ENCODE measurements at places on chromosomes 16 and 17. TPM values are rescaled to one million over a fixed set of nuclear protein-coding genes. Genes with fewer than 3 reads are reported as not detected.

DNA sequence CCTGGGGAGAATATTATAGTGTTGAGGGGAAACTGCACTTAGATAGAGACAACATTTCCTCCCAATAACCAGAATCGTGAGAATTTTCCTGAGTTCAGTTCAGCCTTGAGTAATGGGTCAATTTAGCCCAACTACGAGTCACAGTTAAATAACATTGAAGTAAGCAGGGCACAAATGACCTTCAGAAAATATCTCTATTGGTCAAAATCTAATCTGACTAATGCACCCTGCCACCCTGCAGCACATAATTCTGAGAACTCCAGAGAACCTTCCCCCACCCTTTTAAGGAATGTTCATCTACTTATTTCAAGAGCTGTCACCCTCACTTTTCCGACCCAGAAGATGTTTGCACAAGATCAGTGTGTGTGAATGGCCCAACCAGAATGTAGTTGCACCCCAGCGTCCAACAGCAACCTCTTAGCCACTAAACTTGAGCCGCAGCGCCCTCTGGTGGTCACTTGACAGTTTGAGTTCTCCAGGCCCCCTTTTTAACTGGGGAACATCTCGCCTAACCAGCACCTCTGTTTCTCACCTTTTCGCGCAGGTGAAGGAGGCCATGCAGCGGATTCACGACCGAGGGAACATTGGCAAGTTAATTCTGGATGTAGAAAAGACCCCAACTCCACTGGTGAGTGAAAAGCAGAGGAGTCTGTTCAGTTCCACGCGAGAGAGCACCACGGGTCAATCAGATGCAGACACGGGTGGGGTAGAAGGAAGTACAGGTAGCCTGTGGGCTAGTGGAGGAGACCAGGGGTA, 50.9 kb upstream of the CLEC3A start:
- H3K36me3 ChIP-seq = no peaks in the 10 kb centered on the region
- H3K4me1 ChIP-seq = no peaks in the 10 kb centered on the region
- no peak overlapping the region for H3K27ac ChIP-seq
- no peak overlapping the region for H3K4me3 ChIP-seq
- H3K27me3 ChIP-seq = no peaks in the 10 kb centered on the region
- peak; percentile 26 for DNase-seq

DNA sequence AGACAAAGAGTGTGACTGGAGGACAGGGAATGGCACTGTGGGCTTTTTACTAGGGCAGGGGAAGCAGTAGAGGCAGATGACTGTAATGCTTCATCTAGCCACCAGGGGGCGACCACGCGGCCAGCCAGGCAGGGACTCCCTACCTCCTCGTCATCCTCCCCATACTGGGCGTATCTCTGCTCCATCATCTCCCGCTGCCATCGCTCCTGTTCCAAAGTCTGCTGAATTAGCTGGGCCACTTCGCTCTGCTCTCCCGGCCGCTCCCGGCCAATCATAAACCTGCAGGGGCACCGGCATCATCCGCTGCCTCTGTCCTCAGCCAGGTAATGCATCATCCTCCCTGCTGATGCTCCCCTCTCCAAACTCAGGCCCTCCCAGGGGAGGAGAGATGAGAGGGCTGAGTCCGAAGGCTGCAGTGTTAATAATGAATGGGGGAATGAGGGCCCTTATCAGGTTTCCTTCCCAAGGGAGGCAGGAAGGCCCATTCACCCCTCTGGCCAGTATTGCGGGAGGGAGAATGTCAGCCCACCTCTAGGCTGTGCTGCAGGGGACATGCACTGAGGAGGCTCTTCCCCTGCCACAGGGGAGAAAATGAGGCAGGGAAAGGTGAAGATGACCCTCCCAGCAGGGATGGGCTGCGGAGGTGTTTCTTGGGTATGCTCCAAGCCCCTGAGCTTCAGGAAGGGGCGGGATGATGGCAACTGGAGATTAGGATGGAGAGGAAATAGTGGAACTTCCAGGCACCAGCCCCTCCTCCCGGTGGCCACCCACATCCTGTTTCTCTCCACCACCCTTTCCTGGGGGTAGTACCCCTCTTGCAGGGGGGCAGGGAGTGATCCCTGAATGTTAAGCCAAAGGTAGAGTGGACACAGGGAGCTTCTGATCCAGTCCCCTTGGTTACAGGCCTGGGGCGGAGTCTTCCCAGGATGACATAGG, 10.3 kb upstream of the SAMD14 start:
- peaks cover 2% of the 10 kb centered on the region for H3K4me1 ChIP-seq
- no peaks in the 10 kb centered on the region for H3K27me3 ChIP-seq
- no peak for DNase-seq
- H3K4me3 ChIP-seq = no peak overlapping the region
- H3K27ac ChIP-seq = no peak overlapping the region

- peaks cover 25% of the 10 kb centered on the region for H3K36me3 ChIP-seq
- H3K27ac ChIP-seq = peak overlapping the region; percentile 98
Measured at GRCh38 chr16:31073142-31073969, 684 bp downstream of the ZNF668 start.

The RGS11 gene
- total RNA-seq = not detected

The TLCD3B gene
- 0.24 TPM for total RNA-seq

GRCh38 chr16:56700195-56700594, 17.9 kb downstream of the MT1X start:
- no peak for DNase-seq
- no peaks in the 10 kb centered on the region for H3K36me3 ChIP-seq
- H3K4me1 ChIP-seq = peaks cover 6% of the 10 kb centered on the region
- no peak overlapping the region for H3K27ac ChIP-seq
- no peaks in the 10 kb centered on the region for H3K27me3 ChIP-seq
- H3K4me3 ChIP-seq = no peak overlapping the region

The HS3ST3A1 gene
- 1.3 TPM for total RNA-seq

The RND2 gene
- total RNA-seq = 0.42 TPM

DNA sequence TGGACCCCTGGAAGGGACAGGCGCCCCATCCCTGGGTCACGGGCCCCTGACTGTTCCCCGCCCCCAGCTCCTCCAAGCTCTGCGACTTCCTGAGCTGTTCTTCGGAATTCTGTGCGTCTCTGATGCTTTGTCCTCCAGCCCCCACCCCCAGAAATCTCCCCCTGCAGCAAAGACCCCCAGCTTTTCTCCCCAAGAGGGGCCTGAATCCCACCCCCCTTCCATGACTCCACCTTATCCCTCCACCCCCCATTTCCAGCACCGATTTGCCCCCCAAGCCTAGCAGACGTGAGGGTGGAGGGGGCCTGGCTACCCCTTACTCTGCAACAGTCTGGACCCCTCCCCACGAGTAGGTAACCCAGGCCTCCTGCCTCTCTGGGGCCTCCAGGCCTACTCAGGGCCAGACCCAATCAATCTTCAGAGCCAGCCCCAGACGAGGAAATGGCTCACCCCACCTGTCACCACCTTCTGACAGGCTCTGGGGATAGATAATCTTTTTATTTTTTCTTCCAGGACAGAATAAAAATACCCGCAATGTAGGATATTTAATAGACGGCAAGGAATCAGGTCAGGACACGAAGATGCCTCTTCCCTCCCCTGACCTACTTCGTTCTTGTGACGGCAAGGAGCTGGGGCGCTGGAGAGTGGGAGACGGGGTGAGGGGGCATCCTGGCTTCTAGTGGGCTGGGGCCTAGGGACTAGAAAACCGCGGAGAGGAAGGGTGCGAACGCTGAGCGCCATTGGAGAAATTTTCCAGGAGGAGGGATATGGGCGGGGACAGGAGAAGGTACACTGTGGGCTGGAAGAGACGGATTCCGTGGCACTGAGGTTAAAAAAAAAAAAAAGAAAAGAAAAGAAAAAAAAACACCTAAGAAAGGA, 744 bp upstream of the PLXDC1 start:
- peaks cover 42% of the 10 kb centered on the region for H3K27me3 ChIP-seq
- H3K4me3 ChIP-seq = peak overlapping the region; percentile 71
- peaks cover 17% of the 10 kb centered on the region for H3K4me1 ChIP-seq
- H3K36me3 ChIP-seq = peaks cover 7% of the 10 kb centered on the region
- DNase-seq = no peak
- peak overlapping the region; percentile 57 for H3K27ac ChIP-seq

- DNase-seq = no peak
- H3K27me3 ChIP-seq = no peaks in the 10 kb centered on the region
- H3K27ac ChIP-seq = no peak overlapping the region
- H3K4me3 ChIP-seq = no peak overlapping the region
Measured at GRCh38 chr17:39555368-39555767, 52.4 kb downstream of the NEUROD2 start.

The CCL17 gene
- total RNA-seq = 32.6 TPM

The NAA60 gene
- 8.6 TPM for total RNA-seq

The TEX14 gene
- 0.33 TPM for total RNA-seq

The NPIPB12 gene
- 5.2 TPM for total RNA-seq

GRCh38 chr16:79097771-79098170, 502.8 kb downstream of the MAF start:
- no peaks in the 10 kb centered on the region for H3K27me3 ChIP-seq
- no peak overlapping the region for H3K27ac ChIP-seq
- peaks cover 9% of the 10 kb centered on the region for H3K4me1 ChIP-seq
- no peak for DNase-seq
- no peak overlapping the region for H3K4me3 ChIP-seq

GRCh38 chr16:30342751-30343490, 12.2 kb downstream of the CD2BP2 start:
- H3K27ac ChIP-seq = no peak overlapping the region
- no peak overlapping the region for H3K4me3 ChIP-seq
- no peak for DNase-seq
- H3K4me1 ChIP-seq = peaks cover 15% of the 10 kb centered on the region
- H3K27me3 ChIP-seq = no peaks in the 10 kb centered on the region
- H3K36me3 ChIP-seq = no peaks in the 10 kb centered on the region

DNA sequence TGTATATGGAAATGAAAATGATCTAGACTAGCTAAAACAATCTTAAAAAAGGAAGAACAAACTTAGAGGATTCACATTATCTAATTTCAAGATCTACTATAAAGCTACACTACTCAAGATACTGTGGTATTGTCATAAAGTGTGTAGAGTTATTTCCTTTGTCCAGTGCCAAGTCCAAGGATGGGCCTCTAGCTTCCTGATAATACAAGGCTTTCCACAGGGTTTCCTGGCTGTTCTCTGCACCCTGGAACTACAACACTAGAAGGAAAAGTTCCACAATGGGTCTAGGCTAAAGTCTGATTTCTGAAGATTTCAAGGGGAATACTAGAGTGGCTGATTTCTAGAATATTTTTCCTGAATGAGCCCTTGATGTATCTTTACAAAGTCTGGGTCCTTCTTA, 34.2 kb downstream of the TBC1D3B start:
- peaks cover 2% of the 10 kb centered on the region for H3K27me3 ChIP-seq
- H3K4me3 ChIP-seq = no peak overlapping the region
- no peaks in the 10 kb centered on the region for H3K36me3 ChIP-seq
- H3K4me1 ChIP-seq = no peaks in the 10 kb centered on the region
- H3K27ac ChIP-seq = no peak overlapping the region

DNA sequence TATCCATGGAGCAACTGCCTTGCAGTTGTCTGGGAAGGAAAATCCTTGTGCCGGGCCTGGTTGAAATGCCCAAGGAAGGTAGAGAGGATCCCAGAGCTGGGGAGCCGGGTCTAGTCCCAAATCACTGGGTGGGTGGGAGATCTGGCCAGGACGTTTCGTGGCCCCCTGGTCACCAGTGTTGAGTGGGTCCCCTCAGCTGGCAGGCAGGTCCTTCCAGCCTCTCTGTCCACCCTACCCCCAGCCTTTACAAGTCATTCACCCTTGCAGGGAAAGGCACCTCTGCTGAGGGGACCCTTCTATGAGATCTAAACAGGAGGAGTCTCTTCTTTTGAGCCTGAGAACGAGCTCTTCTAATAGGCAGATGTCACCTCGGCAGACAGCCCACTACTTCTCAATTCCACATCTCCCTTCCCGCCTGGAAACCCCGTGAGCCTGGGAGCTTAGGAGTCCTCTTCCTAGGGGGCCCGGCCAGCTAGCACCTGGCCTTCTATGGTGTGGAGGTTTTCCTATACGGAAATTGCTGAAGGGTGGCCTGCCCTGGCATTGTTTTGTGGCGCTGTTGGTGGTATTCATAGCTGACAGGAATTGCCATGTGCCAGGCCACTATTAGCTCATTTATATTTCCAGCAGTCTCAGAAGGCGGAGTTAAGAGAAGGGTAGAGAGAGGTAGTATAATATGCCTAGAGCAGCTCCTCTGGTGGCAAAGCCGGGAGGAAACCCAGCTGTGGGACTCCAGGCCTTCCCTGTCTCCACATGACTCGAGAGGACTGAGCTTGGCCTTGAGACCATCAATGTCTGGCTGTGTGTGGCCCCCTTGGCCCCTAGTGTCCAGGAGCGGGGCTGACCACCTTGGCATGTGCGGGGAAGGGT, 13.3 kb downstream of the MPRIP start:
- DNase-seq = no peak
- H3K4me1 ChIP-seq = peaks cover 30% of the 10 kb centered on the region
- H3K4me3 ChIP-seq = no peak overlapping the region
- no peaks in the 10 kb centered on the region for H3K27me3 ChIP-seq

- H3K27ac ChIP-seq = no peak overlapping the region
- no peak for DNase-seq
- H3K36me3 ChIP-seq = peaks cover 30% of the 10 kb centered on the region
Measured at GRCh38 chr17:57415751-57416207, 159.5 kb downstream of the MSI2 start.

The ARHGAP27 gene
- 23.1 TPM for total RNA-seq

- no peaks in the 10 kb centered on the region for H3K27me3 ChIP-seq
- peak overlapping the region; percentile 40 for H3K27ac ChIP-seq
- peaks cover 30% of the 10 kb centered on the region for H3K36me3 ChIP-seq
- DNase-seq = no peak
- no peak overlapping the region for H3K4me3 ChIP-seq
- peaks cover 8% of the 10 kb centered on the region for H3K4me1 ChIP-seq
Measured at GRCh38 chr16:10997485-10997884, 53.1 kb downstream of the CLEC16A start.

The SHPK gene
- 6.8 TPM for total RNA-seq

DNA sequence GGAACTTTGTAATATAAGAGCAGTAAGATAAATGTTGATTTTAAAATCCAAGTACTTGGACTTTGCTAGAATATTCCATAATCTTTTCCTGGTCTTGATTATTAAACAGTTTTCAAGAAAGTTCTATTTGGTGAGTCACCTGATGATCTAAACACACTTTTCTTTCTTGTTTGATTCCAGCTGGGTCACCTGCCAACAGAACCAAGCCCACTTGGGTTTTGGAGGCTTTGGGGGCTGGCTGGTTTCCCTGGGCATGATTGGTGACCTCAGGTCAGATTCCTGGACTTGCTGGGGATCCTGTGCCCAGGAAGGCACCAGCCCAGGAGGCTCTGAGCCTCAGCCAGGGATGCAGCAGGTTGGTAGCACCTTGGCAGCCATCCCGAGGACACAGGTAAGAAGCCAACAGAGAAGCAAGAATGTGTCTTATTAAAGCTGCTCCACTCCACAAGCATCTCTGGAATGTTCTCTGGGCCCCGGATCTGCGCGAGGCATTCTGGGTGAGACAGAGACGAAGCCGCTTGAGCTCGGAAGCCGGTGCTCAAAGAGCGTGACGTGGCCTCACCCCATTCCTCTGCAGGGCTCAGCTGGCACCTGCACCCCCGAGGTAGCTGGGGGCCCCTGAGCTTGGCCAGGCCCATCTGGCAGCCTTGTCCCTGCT, 3.1 kb upstream of the TEX19 start:
- no peak for DNase-seq
- no peak overlapping the region for H3K4me3 ChIP-seq
- peaks cover 54% of the 10 kb centered on the region for H3K4me1 ChIP-seq
- H3K36me3 ChIP-seq = no peaks in the 10 kb centered on the region
- H3K27ac ChIP-seq = no peak overlapping the region

The SULT1A1 gene
- total RNA-seq = 26.3 TPM

The FCSK gene
- 7.7 TPM for total RNA-seq

The CFAP97D1 gene
- not detected for total RNA-seq

Measured in thymus (tissue), 14 donors.